ENCODE measurements at places on chromosomes 1 and 21.

- DNase-seq: peak; percentile 71
Measured at GRCh38 chr1:167687919-167688519, 33.8 kb upstream of the MPZL1 start.

- DNase-seq: no peak
Measured at GRCh38 chr1:1510912-1511532, 940 bp upstream of the ATAD3A start.

GRCh38 chr1:24206516-24207394, 19.7 kb upstream of the IFNLR1 start:
- DNase-seq: no peak

GRCh38 chr1:229970714-229971113, 96.3 kb upstream of the GALNT2 start:
- no peak for DNase-seq

GRCh38 chr21:14879458-14879857, 185.3 kb downstream of the NRIP1 start:
- DNase-seq: peak; percentile 55
